ENCODE measurements at places on chromosomes 3 and 15. TPM values are rescaled to one million over a fixed set of nuclear protein-coding genes. Genes with fewer than 3 reads are reported as not detected.

Gene GBE1
- polyA plus RNA-seq, result 36.3 TPM

Gene CCDC32
- polyA plus RNA-seq, result 20.6 TPM

Gene ADPRH
- polyA plus RNA-seq, result 4.2 TPM

Gene LYZL4
- polyA plus RNA-seq, result not detected

Gene PATL2
- polyA plus RNA-seq, result 0.12 TPM

Gene ECE2
- polyA plus RNA-seq, result not detected

Gene GABRR3
- not detected for polyA plus RNA-seq

Gene COLQ
- polyA plus RNA-seq, result 0.71 TPM

Gene KLHDC8B
- 8.9 TPM for polyA plus RNA-seq

Gene GOLGA8G
- polyA plus RNA-seq, result 0.03 TPM

Gene SMCO1
- not detected for polyA plus RNA-seq

Gene CASR
- polyA plus RNA-seq, result not detected

Gene TGM4
- not detected for polyA plus RNA-seq

Gene DZIP3
- polyA plus RNA-seq, result 8.1 TPM

Gene CHD2
- 29.5 TPM for polyA plus RNA-seq

Gene SLCO3A1
- polyA plus RNA-seq, result 16.8 TPM

Gene PDE12
- 12.6 TPM for polyA plus RNA-seq

Gene TCF12
- 35.5 TPM for polyA plus RNA-seq

Gene AGTR1
- polyA plus RNA-seq, result 1.1 TPM
